GM04503 (cell line): ENCODE measurements at places on chromosomes 12 and 14.

DNA sequence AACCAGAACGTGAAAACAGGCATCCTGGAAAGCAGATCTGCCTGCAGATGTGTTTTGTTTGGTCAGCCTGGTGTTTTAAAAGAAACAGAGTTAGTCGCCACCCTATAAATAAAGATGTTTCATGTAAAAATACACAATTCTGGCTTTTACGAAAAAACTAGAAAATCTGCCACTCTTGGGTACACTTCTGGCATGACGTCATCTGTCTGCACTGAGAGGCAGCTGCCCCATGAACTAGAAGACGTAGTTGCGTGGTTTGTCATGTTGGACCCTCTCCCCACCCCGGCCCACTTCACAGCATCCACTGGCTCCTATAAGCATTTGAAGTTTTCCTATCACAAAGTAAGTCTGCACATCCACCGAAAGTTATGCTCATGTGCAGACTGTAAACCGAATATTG is 392.5 kb downstream of the GLT1D1 start:
- no peak for DNase-seq

GRCh38 chr14:74612350-74613021 is 449 bp upstream of the LTBP2 start:
- no peak for DNase-seq

DNA sequence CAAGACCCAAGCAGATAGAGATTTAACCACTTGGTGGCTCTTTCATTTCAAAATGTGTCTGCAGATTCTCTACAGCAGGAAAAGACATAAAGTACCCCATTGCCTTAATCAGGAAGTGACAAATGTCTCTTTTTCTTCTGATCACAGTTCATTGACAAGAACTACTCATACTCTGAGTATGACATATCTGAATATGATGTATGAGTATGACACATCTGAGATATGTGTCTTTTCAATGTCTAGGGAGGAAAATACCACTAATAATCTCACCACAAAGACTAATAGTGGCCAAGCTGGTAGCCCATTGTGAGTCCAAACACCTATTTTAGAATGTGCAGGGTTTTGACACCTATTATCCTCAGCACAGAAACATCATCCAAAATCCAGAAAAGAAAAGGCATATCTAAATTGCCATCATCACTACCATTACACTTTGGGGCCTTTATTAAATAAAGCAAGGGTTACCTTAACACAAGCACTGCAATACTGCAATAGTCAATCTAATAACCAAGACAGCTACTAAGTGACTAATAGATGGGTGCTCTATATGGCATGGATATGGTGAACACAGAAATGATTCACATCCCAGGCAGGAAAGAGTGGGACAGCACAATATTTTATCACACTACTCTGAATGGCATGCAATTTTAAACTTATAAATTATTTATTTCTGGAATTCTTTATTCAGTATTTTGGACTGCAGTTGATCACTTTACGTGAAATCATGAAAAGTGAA is 243.7 kb upstream of the FAR2 start:
- DNase-seq, result no peak

GRCh38 chr12:124779161-124780141 is 84.2 kb downstream of the SCARB1 start:
- no peak for DNase-seq

DNA sequence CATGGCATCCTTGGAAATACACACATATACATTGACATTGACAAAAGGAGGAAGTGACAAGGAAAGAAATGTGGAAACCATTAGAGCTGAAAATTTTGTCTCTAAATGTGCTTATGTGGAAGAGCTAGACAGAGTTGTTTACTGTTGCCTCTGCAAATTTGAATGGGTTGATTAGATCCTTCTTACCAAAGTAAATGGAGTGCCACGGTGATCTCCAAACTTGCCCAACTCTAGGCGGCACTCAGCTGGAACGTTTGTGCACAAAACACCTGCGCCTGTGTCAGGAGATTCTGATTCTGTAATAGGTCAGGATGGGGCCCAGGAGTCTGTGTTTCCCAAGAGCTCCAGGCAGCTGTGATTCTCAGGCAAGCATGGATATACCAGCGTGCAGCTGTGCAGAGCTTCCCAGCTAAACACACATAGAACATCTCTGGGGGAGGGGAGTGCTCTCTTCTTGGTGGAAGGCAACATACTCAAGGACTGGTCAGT is 77.8 kb upstream of the BDKRB2 start:
- DNase-seq, result no peak

DNA sequence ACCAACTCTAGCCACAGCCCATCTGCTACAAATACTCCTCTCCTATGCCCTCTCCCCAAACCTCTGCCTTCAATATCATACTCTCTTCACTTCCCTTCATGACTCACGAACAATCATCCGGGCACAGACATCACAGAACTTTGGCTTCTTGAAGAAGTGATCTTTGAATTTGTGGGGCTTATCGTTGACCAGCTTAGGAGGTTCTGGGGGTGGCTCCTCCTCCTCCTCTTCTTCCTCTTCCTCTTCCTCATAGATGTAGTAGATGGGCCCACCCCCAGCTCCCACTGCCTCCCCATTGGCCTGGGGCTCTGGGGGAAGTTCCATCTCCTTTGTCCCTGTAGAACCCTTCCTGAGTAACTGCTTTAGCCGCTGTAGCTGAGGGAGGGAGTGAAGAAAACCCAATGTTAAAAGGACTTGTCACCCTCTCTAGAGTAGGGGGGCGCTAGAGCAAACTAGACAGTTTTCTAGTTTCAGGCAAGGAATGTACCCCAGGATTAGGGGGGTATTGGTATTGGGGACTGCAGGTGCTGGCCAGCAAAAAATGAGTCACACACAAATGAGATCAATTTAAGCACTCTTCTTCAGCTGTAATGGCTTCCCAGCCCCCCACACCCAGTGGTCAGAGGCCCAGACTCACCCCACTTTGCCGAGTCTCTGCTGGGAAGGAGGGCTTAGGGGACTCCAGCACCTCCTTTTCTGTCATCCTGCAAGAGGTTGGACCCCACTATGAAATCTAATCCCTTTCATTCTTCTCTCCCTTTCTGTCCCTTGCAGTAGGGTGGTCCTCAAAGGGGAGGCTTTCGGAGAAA is 1.8 kb downstream of the STAC3 start:
- DNase-seq, result no peak

DNA sequence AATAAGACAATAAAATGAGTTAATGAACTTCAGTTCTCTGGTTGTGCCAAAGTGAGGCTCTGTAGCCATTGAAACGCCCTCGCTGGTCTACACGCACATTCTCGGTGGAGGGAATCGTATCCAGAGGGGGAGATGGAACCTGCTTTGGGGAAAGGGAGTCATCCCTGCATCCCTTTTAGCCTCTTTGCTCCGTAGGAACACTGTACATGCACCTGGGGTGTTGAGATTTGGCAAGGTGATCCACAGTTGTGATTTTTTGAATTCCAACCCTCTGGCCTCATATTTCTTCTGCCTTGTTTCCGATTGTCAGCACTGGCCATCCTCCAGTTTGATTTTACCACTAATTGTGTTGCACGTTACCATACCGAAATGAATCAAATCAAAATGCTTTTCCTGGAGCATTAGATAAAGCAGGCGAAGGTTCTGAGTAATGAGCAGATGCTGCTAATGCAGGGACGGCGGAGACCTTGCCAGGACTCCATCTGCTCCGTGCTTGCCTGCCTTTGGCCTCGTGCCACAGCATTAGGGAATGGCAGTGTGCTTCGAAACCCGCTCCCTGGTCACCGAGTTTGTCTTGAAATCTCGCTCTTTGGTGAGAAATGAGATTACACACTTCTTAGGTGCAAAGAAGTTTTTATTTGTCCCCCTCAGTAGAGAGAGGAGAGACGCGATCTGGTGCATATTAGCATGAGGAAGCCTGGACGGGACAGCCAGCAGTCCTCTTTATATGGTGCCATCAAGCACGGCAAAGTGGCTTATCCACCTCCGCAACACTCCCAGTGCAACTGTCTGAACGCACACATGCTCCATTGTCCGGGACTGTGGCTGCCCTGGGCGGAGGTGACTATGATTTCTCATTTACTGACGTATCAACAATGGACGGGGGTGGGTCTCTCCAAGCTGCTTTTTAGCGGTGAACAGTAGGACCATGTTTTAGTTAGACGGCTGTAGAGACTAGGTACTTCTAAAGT is 59.1 kb downstream of the FBXW8 start:
- DNase-seq, result no peak

DNA sequence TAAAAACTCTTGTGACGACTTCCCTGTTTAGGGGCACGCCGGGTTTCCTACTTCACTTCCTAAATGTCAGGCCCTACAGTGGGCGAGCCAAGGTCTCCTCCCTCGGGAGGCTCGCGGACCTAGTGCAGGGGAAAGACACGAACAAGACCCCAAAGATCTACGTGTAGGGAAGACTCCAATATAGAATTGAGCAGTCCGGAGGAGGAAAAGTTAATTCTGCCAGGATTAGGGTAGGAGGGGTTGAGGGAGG is 564 bp downstream of the ATXN3 start:
- no peak for DNase-seq

GRCh38 chr12:26156201-26156871 is 31.5 kb upstream of the BHLHE41 start:
- no peak for DNase-seq

DNA sequence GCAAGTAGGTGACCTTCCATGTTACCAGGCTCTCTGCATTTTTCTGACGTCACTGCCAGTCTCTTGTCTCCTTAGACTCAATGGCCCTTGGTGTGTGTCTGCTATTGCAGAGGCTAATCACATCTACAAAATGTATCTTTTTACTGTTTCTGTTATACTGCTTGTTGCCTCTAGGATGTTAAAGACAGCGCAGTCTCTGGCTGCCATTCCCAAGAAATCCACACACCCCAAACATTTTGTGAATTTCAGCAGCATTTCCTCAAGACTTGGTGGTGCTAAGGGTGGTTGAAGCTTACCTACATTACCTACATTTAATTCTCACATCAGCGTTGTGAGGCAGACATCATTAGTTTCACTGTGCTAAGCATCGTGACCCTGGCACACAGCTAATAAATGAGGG is 87.2 kb downstream of the C12orf75 start:
- DNase-seq, result no peak

GRCh38 chr12:47419497-47419896 is 286.3 kb downstream of the RPAP3 start:
- DNase-seq, result no peak

- DNase-seq, result no peak
Observed at GRCh38 chr12:123013185-123014095, 33.0 kb downstream of the ARL6IP4 start.

DNA sequence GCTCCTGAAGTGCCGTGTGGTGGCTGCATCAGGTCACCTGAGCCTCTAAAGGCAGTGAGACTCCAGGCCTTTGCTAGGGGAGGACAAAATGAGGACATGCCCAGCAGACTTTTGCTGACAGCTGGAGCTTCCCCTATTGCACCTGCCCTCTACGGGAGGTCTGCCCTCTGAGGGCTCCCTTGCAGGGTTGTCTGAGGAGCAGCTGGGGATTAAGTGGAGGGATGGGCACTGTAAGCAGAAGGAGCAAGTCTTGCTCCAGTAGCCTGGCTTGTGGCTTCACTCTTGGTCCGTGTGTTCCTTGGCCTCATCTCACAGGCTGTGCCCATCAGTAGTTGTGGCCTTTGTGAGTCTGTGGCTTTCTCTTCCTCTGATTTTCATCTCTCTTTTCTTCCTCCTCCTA is 66.9 kb upstream of the NRXN3 start:
- no peak for DNase-seq

DNA sequence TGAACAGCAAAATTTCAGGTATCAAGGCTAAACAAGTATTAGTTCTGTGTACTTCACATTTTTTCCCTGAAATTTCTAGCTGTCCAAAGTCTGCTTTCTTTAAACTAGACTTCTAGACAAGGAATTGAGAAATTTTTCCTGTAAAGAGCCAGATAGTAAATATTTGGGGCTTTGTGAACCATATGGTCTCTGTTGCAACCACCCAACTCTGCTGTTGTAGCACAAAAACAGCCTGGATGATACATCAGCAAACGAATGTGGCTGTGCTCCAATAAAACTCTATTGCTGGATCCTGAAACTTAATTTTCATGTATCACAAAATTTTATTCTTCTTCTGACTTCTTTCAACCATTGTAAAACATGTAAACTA is 96.0 kb upstream of the SLC38A4 start:
- DNase-seq, result peak; percentile 66

DNA sequence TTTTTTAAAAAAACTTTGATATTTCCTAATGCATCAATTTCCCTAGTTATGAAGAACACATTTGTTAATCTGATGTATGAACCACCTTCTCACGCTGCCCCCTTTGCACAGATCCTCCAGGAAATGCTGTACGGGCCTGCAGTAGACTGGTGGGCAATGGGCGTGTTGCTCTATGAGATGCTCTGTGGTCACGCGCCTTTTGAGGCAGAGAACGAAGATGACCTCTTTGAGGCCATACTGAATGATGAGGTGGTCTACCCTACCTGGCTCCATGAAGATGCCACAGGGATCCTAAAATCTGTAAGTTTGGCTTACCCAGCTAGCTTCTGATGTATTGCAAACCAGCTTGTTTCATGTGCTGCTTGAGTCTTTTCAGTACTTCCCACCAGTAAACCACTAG is 165.0 kb upstream of the HIF1A start:
- no peak for DNase-seq

- DNase-seq, result peak; percentile 22
Observed at GRCh38 chr14:99884834-99885648, 91.8 kb downstream of the EML1 start.

DNA sequence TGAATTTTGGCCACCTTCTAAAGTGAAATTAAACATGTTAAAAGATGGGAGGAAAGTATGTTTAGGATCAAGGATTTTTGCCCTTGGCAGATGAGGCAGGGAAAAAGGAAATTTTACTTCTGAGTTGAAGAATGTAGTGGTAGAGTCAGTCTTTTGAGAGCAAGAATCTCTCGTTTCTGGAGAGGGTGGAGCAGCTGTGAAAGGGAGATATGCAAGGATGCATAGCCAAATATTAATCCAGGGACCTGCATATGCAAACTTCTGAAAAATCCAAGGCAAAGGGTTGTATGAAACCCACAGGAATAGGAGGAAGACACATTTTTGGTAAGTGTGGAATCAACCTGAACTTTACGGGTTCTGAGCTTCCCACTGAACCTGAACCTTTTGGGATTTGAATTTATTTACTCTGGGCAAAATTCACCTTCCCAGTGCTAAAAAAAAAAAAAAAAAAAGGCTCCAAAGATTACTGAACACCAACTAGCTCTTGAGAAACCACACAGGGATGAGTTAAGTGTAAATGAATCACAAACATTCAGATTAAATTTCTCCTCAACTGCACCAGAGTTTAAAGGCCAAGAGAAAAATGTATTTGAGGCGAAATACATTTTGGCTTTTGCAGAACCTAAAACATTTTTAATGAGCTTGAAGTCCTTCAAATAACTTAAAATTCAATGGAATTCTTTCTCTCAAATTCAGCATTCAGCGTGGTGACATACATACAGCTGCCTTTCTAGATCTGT is 187.1 kb upstream of the CDKN3 start:
- no peak for DNase-seq

GRCh38 chr12:131430158-131430742 is 280.6 kb upstream of the SFSWAP start:
- no peak for DNase-seq

GRCh38 chr12:92183575-92183974 is 37.9 kb upstream of the BTG1 start:
- DNase-seq, result no peak

- DNase-seq, result no peak
Observed at GRCh38 chr12:87259391-87259790, 769.8 kb downstream of the C12orf50 start.
